Stimulated activated naive CD4-positive, alpha-beta T cell (primary cell): ENCODE measurements at places on chromosomes 13 and 19.

- DNase-seq, result no peak
Measured at GRCh38 chr19:34573226-34573864, 91.8 kb downstream of the WTIP start.

DNA sequence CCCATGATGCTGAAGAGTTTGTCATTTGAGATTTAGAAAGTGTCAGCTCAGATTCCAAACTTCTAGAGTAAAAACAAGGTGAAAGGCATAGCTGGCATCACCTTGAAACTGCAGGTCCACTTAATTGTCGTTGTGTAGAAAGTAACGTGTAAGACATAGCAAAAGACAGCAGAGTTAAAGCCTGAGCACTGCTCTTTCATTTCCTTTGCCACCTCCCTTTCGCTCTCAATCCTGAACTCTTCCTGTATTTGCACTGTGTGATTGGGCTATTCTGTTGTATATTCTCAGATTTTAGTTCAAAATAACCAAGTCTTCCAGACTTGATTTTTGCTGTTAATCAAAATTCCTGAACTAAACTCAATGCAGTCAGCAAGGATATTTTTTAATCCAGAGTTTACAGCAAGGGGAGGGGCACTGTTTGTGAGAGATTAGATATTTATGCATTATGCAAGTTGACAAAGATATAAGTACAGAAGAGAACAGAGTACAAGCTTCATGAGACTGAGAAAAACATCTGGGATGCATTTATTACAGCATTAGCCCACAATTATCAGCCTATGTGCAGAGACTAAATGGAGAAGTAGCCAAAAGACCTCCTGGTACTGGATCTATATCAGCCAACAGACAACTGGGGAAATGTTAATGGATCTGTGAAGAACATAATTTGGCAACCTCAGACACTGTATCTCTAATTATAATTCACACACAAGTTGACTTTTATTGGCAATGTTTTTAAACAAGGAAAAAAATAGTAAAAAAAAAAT is 328.6 kb downstream of the SUCLA2 start:
- no peak for DNase-seq

GRCh38 chr19:13926715-13927114 is 11.5 kb downstream of the PODNL1 start:
- DNase-seq, result no peak

GRCh38 chr19:54191011-54191810 is at the start of gene TSEN34:
TSS of gene TSEN34 (plus strand) at chr19:54191308. CDS start at chr19:54191365, 57 bp downstream.
- peak; percentile 89 for DNase-seq

DNA sequence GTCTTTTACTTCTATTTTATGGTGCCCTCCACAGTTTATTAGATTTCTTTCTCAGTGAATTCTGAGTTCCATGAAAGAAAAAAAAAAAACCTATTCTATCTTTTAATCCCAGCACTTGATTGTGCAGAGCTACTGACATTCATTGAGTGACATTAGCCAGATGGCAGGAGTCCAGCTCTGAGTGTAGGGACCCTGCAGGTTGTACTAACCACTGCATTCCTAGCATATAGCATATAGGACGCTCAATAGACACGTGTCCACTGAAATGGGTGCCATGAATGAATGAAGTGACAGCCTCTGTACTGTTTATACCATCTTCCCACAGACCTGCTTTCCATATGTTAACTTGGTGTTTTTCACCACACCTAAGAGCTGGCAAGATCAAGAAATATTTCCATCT is 206.3 kb downstream of the RAP2A start:
- DNase-seq, result no peak

DNA sequence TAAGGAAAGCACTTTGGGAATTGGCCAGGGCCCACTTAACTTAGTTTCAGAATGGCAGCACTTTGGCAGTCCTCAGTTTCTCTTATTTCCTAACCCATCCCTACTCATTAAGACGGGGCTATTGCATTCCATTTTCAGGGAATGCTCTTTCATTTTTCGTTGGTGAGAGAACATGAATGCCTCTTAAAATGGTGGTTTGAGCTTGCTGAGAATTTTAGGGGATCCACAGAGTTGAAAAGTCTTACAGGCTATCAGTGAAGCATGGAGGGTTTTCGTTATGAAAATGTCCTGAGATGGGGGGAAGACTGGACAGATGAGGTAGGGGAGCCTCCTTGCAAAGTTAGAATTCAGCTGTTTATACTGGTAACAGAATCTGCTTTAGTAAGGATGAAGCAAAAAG is 71.4 kb downstream of the LRCH1 start:
- no peak for DNase-seq

DNA sequence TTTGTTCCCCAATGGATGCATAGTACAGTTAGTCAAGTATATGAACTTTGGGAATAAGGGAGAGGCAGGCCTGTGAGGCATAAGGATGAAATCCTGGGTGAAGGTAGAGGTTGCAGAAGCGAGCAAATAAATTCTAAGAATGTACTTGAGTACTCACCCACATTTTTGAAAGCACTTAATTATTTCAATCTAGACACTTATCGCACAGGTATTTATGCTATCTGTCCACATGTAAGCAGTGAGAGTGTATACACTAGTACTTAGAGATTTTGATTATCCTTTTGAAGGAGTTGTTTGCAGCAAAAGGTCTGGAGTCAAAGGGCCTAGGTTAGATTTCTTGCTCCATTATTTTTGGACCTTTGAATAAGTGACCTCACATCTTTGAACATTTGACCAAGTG is 77.7 kb downstream of the LMO7 start:
- DNase-seq, result no peak

DNA sequence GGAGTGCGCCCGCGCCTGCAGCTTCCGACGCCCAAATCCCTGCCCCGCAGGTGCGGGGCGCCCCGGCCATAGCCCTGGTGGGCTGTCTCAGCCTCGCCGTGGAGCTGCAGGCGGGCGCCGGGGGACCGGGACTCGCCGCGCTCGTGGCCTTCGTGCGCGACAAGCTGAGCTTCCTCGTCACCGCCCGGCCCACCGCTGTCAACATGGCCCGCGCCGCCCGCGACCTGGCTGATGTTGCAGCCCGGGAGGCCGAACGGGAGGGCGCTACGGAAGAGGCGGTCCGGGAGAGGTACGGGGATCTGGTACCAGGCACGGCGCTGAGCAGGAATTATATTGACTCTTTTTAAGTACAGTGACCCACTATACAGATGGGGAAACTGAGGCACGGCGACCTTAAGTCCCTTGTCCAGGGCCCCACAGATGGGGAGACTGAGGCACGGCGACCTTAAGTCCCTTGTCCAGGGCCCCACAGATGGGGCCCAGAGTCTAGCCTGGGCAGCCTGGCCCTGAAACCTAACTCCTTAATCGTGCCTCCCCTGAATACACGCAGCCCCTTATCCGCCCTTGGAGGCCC is 586 bp downstream of the MRI1 start:
- peak; percentile 27 for DNase-seq
